ENCODE measurements at places on chromosomes 1 and 21.

DNA sequence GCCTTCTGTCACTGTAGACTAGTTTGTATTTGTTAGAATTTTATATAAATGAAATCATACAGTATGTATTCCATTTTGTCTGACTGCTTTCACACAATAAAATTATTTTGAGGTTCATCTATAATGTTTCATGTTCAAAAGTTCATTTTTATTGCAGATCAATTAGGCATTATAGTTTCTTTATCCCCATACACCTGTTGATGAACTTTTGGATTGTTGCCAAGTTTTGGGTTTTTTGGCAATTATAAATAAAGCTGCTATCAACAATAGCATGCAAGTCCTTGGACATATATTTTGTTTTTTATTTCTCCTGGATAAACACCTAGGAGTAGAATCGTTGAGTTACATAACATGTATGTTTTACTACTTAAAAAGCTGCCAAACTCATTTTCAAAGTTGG lies 47.1 kb upstream of the FAM3B start:
- no peak for DNase-seq

DNA sequence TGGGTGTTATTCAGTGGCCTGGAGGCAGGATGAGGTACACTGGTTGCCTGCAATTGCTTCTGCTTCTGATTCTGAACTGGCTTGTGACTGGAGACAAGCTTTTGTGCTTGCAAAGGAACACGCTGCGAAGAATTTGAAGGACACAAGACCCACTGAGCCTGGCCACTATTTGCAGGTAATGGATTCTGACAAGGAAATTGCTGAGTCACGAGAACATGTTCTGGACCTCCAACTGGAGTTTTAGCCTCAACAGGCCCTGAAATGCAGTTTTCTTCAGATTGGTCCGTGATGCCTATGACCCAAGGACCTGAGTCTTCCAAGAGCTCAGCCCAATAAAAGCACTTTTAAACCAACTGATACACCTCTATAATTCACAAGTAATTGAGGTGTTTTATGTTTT lies 4.6 kb downstream of the RAB3GAP2 start:
- no peak for DNase-seq

DNA sequence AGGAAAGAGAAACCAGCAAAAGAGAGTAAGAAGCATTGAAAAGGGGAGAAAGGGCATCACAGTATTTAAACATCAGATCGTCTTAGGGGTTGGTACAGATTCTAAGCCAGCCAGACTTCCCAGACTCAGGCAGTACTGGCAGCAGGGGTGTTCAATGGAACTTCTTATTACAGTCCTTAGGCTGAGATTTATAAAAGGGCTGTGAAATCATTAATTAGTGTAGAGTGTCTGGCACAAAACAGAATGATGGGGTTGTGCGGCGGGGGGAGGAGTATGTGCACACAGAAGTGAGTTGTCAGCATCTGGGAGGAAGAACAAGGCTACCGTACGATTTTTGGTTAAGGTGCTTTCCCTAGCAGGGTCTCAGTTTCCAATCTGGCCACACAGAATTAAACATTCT lies 38.2 kb downstream of the ARHGEF11 start:
- DNase-seq: no peak

- no peak for DNase-seq
Observed at GRCh38 chr1:166811691-166812090, 27.6 kb upstream of the POGK start.

DNA sequence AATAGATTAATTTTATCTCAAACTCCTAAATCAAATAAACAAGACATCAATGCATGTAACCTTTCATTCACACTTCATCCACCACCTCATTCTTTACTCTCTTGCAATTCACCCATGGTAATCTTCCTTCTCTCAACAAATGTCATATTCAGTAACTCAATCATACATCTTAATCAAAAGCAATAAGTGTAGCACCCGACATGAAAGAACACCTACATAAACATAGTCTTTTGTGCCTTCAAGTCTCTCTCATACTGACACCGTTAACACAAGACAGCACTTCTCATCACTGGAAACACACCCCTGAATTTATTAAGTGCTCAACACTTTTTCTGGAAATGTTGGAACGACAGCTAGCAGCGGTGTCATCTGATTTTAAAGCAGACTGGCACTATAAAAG lies 225.9 kb downstream of the TTLL7 start:
- DNase-seq: no peak

- no peak for DNase-seq
Observed at GRCh38 chr1:89035080-89035479, 12.4 kb upstream of the GBP3 start.

DNA sequence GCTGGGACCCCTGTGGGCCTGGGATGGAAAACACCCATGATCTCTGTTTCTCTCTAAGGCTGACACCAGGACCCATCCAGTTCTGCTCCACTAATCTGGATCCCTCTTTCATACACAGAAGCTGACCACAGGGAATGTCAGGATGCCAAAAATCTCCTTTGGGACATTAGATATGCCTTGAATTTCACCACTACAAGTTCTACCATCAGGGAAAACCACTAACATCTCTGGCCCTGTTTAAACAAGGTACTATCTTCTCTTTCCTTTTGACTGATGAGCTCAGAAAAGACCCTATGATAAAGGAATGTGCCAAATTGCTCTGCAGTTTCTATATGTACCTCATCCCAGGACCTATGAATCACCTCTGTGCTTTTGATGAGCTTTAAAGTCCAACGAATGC lies 10.2 kb upstream of the PLXNA2 start:
- DNase-seq: no peak

- no peak for DNase-seq
Observed at GRCh38 chr1:68346188-68346808, 103.5 kb downstream of the RPE65 start.

DNA sequence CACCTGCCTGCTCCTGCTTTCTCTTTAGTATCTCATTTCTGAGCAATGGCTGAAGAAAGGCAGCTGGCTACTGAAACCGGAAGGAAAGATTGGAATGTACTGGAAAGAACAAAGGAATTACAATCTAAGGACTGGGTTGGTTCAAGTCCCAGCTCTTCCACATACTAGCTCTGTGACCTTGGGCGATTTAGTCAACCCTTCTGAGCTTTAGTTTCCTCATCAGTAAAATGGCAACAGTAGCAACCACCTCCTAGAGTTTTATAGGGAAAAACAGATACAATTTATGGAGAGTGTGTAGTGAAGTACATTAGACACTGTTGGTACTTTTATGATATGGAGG lies 158.8 kb downstream of the KAZN start:
- DNase-seq: no peak

GRCh38 chr1:6093611-6094010 lies 47.9 kb downstream of the KCNAB2 start:
- no peak for DNase-seq

Measured in H1 (cell line).